ENCODE measurements at places on chromosomes 13 and 19. TPM values are rescaled to one million over a fixed set of nuclear protein-coding genes. Genes with fewer than 3 reads are reported as not detected.

Gene ATP4A
- total RNA-seq: not detected

Gene ZNF766
- total RNA-seq: 39.3 TPM

Gene DZIP1
- total RNA-seq: not detected

Gene ZNF416
- total RNA-seq: 5.2 TPM

Gene ETFB
- total RNA-seq: 29.7 TPM

Gene SIGLEC8
- not detected for total RNA-seq

All from CD4-positive, alpha-beta T cell (primary cell).